ENCODE measurements at places on chromosomes 13 and 19.

DNA sequence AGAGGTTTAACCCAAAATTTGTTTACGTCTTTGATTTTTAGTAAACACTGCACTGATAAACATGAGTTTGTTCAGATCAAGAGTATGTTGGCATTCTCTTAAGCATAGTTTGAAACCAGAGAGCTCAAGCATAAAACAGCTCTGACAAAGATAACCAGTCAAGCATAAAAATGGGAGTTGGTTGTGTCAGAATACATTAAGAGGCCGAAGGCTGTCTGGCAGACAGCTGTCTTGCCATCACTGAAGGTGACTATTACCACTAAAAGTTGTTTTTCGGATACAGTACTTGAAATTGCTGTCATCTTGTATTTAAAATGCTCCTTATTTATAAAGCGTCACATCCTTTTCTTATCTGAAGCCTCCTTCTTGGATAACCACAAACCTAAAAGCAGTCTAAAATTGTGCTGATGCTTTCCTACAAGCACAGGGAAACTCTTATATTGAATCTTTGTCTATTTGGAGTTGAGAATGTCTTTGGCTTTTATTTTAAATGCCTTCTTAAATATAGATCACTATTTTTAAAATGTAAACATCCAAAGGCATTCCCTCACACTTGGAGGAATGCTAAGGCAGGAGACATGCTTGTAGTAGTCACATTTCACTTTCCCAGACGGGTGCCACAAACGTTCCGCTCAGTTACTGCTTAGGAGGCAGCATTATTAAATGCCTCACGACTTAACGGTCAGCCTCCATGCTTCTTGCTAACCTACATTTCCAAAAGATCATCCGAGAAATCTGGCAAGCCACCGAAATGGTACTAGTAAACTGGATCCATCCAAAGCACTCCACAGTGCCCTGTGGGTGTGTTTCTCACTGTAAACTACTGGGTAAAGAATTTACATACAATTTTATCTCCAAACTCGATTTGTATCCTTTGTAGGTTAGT, 1.5 kb downstream of the SMAD9 start:
- no peak for DNase-seq

- DNase-seq = no peak
Observed at GRCh38 chr13:28685892-28686291, 27.0 kb downstream of the POMP start.

DNA sequence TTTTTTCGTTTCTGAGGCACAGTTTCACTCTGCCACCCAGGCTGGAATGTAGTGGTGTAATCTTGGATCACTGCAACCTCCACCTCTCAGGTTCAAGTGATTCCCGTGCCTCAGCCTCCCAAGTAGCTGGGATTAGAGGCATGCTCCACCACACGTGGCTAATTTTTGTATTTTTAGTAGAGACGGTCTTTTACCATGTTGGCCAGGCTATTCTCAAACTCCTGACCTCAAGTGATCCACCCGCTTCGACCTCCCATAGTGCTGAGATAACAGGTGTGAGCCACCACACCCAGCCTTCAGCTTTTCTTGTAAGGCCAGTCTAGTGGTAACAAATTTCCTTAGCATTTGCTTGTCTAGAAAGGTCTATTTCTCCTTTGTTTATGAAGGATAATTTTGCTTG, 46.2 kb downstream of the ZNF568 start:
- DNase-seq = no peak

GRCh38 chr13:113105921-113106452, 396 bp downstream of the F7 start:
- DNase-seq = no peak

DNA sequence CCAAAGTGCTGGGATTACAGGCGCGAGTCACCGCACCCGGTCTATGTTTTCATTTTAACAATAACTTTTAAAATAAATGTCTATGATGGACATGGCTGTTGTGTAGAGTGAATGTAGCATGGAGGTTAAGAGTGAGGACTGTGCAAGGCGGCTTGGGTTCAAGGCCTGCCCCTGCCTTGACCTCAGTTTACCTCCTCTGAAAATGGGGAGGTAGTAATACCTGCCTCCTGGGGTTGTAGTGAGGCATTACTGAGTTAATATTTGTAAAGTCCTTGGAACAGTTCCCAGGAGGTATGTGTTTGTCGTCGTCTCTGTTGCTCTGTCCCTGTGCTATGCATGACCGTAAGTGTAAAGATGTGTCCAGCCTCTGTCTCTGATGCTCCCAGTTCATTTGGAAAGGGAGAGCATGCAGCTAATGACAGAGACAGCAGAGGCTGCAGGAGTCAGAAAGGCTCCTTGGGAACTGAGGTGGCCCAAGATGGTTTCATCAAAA, 9.4 kb downstream of the GARRE1 start:
- no peak for DNase-seq

DNA sequence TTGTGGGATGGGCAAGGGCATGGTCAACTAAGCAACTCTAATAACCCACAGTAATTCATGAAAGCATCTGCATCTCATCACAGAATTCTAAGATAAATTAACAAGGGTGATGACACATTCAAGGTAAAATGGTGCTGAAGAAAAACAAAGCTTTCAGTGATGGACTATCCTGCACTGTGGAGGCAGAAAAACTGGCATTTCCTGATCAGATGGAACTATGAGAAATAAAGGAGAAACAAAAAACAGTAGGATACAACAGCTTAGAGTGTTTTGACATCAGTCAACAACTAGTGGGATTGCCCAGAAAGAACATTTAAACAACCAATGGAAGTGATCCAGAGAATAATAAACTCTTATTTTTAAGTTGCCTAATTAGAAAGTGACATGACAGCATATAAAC, 327.0 kb downstream of the KLF5 start:
- no peak for DNase-seq

DNA sequence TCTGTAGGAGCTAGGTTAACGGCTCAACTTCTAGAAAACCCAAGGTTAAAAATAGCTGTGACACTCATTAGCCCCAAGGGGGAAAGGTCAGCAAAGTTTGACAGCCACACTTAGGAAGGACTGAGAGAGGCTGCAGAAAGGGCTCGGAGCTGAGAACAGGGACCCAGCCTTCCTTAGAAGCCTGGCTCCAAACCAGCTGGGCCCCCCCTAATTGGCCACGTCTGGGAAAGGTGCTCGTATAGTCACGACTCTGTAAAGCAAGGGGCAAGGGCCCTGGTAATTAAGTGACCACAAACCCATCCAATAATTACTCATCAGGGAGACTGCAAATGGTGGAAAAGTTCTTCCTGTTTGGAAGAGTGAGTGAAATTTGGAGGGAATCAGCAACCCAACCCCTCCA, 90.5 kb downstream of the RNASEH2B start:
- no peak for DNase-seq

DNA sequence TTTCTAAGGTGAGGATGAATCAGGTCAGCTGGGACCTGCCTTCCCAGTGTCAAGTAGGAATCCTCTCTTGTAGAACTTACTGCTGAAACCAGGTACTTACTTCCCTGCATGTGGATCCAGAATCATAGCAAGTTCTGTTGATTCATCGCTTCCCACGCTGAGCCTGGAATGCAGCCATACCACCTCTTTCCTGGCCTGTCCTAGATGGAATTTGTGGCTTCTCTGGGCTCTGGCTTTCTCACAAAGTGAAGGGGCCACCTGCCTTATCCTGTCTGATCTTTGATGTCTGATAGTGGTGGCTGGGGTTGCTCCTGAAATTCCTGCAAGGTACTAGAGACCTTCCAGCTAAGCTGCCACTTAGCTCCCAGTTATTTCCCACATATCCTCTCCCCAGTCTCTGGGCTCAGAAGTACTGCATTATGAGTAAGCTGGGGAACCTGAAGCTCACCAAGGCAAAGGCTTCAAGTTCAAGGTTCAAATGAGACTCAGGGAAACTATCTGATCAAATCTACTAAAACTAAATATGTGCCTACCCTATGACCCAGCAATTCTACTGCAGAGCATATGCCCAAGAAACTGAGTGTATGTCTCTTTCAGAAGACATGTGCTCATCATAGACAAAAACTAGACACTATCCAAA, 103.5 kb downstream of the SUCLA2 start:
- peak; percentile 33 for DNase-seq

DNA sequence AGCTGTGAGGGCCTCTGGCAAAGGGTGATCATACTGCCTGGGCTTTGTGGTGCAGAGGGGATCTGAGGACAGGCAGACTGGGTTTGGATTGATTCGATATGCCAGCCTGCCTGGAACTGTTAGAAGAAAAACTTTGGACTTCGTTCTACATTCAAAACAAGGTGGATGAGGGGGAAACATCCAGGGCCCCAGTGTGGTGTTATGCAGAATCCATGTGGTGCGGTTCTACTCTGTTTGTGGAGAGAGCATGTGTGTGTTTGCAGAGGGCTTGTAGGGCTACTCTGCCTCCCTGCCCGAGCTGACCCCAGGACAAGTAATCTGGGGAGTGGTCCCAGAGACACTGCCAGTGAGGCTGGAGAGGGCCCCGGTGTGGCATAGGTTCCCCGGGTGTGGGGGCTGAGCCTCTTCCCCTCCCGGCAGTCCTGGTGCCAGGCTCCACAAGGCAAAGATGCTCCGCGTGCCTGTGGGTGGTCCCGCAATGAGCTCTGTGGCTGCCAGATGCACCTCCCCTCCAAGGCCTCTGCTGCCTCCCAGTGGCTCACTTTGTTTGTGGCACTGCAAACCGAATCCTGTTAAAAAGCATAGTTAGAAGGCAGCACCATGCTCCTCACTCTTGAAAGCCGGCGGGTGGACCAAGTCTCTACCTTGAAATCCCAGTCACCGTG, 22.3 kb upstream of the TFDP1 start:
- DNase-seq = peak; percentile 58

GRCh38 chr13:112843392-112844111, 125.5 kb upstream of the MCF2L start:
- no peak for DNase-seq

DNA sequence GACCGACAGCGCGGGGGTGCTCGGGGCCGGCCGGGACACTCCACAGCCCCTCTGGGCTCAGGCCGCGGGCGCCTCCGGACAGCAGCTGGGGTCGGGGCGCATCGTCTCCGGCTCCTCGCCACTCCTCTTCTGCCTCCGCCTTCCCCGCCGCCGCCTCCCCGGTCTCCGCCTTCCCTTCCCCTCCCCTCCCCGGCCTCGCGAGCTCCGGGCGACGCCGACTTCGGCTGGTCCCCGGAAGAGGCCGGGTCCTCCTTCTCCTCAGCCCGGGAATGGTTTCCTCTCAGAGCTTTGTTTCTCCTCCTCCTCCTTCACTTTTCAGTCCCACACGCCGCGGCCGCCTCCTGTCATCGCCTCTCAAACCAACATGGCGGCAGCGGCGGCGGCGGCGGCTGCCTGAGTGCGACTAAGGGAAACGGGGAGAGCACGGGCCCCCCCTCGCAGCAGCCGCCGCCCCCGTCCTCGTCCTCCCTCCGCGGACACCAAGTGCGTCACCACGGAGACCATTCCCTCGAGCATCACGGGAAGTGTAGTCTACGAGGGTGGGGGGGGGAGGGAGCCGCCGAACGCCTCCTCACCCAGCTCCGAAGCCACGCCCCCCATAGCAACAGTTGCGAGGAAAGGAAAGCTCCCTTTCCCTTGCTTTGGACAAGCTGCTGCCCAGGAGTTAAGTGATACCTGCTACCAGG, at the start of gene UBL3:
TSS of gene UBL3 (minus strand) at position 405 of the 686 bp plus-strand sequence. CDS start 1,079 bp downstream, outside the sequence.
- DNase-seq = peak; percentile 97

- DNase-seq = no peak
Observed at GRCh38 chr13:20940083-20940482, 37.5 kb upstream of the XPO4 start.

GRCh38 chr13:80010846-80011245, 330.1 kb downstream of the SPRY2 start:
- no peak for DNase-seq

- no peak for DNase-seq
Observed at GRCh38 chr19:28785971-28786370, 427.0 kb downstream of the UQCRFS1 start.

DNA sequence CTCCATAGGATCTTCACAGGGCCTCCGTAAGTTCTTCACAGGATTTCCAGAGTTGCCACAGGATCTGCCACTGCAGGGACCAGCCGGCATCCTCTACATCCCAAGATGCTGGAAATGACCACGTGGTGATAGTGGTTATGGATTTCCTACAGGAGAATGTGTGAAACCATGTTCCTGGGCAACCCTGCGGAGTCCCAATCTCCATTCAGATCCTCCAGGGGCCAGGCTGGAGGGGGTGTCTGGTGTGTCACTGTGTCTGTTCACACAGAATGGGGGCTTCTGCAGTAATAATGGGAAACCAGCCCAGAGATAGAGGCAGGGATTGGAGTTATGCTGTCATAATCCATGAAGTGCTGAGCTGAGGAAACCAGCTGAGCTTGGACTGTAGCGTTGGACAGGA, 8.6 kb downstream of the LILRA6 start:
- DNase-seq = no peak

DNA sequence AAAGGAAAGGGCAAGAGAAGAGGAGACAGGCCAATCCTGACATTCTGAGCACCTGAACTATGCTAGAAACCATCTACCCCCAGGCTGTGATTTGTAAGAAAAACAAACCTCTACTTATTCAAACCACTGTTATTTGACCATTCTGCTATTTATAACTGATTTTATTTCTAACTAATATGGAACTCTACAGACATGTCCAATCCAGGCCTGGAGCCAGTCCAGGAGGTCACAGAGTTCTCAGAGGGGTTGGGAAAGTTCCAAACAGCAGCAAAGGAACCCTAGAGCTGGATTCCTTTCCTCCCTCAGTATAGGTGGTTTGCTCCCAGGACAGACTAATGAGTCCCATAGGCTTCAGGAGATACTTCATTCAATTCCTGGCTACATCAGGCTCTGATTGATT, 24.2 kb downstream of the SIAH3 start:
- DNase-seq = no peak

DNA sequence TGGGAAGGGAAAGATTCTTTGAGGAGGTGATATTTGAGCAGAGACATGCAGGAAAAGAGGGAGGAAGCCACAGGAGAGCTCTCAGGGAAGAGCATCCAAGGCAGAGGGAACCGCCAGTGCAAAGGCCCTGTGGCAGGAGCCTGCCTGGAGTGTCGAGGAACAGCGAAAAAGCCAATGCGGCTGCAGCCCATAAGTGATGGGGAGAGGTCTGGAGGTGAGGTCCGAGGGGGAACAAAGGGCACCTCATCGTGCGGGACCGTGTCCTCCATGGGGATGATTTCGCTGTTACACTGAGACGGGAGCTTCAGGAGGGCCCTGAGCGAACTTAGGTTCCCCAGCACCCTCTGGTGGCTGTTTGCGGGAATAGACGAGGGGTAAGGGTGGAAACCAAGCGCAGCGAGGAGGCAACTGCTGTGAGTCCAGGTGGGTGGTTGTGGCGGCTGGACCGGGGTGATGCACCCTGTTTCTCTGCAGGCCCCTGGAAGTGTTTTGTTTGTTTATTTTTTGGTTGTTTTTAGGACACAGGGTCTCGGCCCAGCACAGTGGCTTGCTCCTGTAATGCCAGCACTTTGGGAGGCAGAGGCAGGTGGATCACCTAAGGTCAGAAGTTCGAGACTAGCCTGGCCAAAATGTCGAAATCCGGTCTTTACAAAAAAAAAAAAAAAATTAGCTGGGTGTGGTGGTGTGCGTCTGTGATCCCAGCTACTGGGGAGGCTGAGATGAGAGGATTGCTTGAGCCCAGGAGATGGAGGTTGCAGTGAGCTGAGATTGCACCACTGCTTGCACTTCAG, 5.9 kb upstream of the EHD2 start:
- peak; percentile 80 for DNase-seq

DNA sequence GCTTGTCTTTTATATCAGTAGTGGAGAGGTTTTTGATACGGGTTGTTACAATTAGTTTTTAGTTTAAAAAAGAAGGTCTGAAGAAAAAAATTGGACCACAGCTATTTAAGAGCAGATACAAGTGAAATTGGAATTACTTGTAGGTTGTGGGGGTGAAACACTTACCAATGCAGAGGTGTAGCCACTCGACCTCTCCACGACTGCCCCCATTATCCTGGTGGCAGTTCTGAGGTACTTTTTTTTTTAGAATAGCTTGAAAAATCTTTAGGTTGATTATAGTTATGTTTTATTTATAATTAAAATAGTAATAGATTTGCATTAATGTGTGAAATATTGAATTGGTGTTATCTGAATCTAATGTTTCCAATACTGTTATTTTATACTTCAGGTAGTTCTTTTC, 60.7 kb downstream of the PAN3 start:
- DNase-seq = no peak

All from breast epithelium (tissue), 4 donors.